ENCODE measurements at places on chromosomes 3 and 15. TPM values are rescaled to one million over a fixed set of nuclear protein-coding genes. Genes with fewer than 3 reads are reported as not detected.
A peak's percentile ranks its signal among the peaks of the same experiment; 100 is the strongest.

- no peaks in the 10 kb centered on the region for H3K4me1 ChIP-seq
- no peak overlapping the region for H3K27ac ChIP-seq
- DNase-seq, result no peak
Observed at GRCh38 chr3:146523531-146523930, 20.9 kb downstream of the PLSCR1 start.

DNA sequence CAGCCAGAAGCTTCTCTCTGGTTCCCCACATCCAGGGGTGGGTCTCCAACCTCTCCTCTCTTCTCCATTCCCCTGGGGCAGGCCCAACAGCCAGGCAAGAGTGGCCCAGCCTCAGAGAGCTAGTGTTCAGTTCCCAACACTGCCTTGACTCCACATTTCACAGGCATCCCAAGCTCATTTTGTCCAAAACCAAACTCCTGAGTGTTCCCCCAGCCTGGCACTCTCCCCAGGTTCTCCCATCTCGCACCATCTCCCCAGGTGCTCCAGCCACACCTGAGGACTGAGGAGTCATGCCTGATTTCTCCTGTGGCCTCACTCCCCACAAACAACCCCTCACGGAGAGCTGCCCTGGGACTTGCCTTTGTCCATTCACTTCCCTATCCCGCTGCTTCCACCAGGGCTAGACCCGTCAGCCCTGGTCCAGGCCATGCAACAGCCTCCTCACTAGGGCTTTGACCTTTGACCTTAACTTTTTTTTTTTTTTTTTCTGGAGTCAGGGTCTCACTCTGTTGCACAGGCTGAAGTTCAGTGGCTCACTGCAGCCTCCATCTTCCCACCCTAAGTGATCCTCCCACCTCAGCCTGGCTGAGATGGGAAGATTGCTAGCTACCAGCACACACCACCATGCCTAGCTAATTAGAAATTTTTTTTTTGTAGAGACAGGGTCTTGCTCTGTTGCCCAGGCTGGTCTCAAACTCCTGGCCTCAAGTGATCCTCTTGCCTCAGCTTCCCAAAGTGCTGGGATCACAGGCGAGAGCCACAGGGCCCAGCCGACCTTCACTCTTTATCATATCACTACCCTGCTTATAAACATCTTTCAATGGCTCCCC lies 3.9 kb upstream of the CSK start:
- no peak for DNase-seq
- H3K27me3 ChIP-seq, result no peaks in the 10 kb centered on the region
- H3K4me1 ChIP-seq, result peaks cover 17% of the 10 kb centered on the region
- H3K36me3 ChIP-seq, result no peaks in the 10 kb centered on the region
- H3K27ac ChIP-seq, result no peak overlapping the region

- no peak overlapping the region for H3K27ac ChIP-seq
- no peaks in the 10 kb centered on the region for H3K27me3 ChIP-seq
- H3K4me1 ChIP-seq, result no peaks in the 10 kb centered on the region
- DNase-seq, result no peak
- H3K36me3 ChIP-seq, result no peaks in the 10 kb centered on the region
Observed at GRCh38 chr3:118597184-118597583, 437.5 kb downstream of the IGSF11 start.

GRCh38 chr15:61644550-61644949 lies 415.4 kb upstream of the RORA start:
- no peak overlapping the region for H3K27ac ChIP-seq
- no peak overlapping the region for H3K4me3 ChIP-seq
- no peaks in the 10 kb centered on the region for H3K4me1 ChIP-seq
- no peak for DNase-seq
- no peaks in the 10 kb centered on the region for H3K27me3 ChIP-seq
- no peaks in the 10 kb centered on the region for H3K36me3 ChIP-seq

GRCh38 chr3:13111173-13111872 lies 38.1 kb upstream of the IQSEC1 start:
- no peaks in the 10 kb centered on the region for H3K4me1 ChIP-seq
- H3K27me3 ChIP-seq, result no peaks in the 10 kb centered on the region
- no peak overlapping the region for H3K27ac ChIP-seq
- H3K4me3 ChIP-seq, result no peak overlapping the region
- H3K36me3 ChIP-seq, result no peaks in the 10 kb centered on the region

DNA sequence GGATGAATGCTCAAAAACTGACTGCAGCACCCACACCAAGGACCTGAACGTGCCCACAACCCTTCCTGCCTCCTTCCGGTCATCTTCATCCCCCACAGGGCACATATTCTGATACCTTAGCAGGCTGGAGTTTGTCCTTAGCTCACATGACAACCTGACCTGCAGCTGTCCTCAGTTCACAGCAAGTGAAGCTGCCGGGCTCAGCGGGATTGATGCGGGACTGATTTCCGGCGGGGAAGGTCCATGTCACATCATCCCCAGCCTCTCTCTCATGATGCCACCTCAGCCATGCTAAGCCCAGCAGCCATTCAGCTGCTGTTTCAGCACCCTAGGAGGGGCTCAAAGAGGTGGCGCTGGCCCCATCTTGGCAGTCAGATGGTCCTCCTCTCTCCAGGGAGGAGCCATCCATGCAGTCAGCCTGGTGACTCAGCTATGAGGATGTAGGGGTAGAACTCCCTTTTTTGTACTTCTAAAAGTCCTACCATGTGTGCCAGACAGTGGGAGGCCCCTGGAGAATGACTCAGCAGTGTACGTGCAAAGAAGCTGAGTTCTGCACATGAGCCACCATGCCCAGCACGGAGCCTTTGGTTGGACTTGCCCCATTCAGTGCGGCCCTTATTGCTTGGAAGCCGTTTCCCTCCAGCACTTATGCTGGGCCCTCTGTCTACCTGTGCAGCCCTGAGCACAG lies 9.5 kb downstream of the CA12 start:
- peaks cover 46% of the 10 kb centered on the region for H3K4me1 ChIP-seq
- H3K27me3 ChIP-seq, result no peaks in the 10 kb centered on the region
- DNase-seq, result peak; percentile 84
- H3K27ac ChIP-seq, result peak overlapping the region; percentile 46
- no peaks in the 10 kb centered on the region for H3K36me3 ChIP-seq

DNA sequence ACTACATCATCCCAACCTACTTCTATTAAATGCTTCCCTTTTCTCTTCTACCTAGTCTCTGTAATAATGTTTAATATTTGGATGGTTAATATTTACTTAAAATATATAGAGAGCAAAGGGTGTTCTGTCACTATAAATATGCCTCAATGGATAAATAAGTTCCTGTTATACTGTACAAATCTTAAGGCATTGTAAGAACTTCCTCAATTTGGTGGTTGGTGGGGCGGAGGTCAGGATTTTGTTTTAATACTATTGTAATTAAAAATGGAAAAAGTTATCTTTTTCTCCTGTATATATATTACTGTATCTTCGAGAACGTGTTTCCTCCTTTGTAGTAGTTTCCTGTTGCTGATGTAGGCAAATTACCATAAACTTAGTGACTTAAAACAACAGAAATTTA lies 41.5 kb downstream of the SPRED1 start:
- peaks cover 11% of the 10 kb centered on the region for H3K4me1 ChIP-seq
- H3K36me3 ChIP-seq, result peaks cover 31% of the 10 kb centered on the region
- H3K27me3 ChIP-seq, result no peaks in the 10 kb centered on the region

- no peaks in the 10 kb centered on the region for H3K27me3 ChIP-seq
- no peaks in the 10 kb centered on the region for H3K36me3 ChIP-seq
- no peak for DNase-seq
- H3K4me1 ChIP-seq, result no peaks in the 10 kb centered on the region
Observed at GRCh38 chr3:115862849-115863248, 239.5 kb downstream of the GAP43 start.

- no peak for DNase-seq
- H3K36me3 ChIP-seq, result no peaks in the 10 kb centered on the region
- no peak overlapping the region for H3K4me3 ChIP-seq
- peaks cover 6% of the 10 kb centered on the region for H3K27me3 ChIP-seq
Observed at GRCh38 chr3:13866041-13866965, 13.6 kb downstream of the WNT7A start.

DNA sequence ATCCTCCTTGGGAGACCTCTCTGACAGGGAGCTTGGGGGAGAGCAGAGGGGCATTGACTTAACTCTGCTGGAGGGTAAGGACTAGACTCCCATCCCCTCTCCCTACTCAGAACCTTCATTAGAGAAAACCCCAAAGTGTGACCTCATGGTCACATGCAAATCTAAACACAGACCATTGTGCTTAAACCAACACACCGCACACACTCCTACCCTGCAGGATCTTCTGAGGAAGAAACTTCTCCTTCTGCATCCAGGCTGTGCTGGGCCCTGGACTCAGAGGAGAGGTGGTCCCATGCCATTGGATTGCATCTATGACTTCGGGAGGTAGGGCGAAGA lies 805 bp upstream of the PARP16 start:
- peaks cover 18% of the 10 kb centered on the region for H3K4me1 ChIP-seq
- no peak overlapping the region for H3K4me3 ChIP-seq
- H3K27ac ChIP-seq, result no peak overlapping the region
- no peaks in the 10 kb centered on the region for H3K27me3 ChIP-seq

DNA sequence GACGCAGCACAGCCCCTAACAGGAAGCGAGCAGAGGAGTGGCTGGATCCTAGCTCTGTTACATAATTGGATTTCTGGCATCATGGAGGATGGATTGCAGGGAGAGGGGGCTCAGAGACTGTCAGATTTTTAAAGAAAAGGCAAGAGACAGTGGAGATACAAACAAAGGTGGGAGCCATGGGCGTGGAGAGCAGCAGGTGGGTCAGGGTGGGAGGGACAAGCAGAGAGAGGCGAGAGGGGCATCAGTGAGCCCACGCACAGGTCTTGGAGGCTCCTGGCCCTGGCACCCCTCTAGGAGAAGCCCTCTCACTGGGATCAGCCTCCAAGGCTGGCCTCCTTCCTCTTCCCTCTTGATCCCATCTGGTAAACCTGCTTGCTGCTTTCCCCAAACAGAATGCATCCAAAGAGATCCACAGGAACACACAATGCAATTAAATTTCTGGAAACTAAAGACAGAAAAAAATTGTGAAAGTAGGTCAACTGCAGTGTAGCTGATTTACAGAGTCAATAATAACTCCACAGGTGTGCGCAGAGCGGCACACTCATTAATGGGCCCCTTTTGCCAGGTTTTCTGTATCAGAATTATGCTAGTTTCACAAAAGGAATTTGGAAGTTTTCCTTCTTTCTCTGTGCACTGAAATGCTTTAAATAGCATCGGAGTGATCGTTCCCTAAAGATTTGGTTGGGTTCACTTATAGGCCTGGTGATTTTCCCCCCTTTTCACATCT lies 66.1 kb downstream of the LSM3 start:
- no peak for DNase-seq
- H3K27me3 ChIP-seq, result no peaks in the 10 kb centered on the region

- DNase-seq, result no peak
- H3K27ac ChIP-seq, result no peak overlapping the region
Observed at GRCh38 chr3:78589778-78590177, 1178.0 kb downstream of the ROBO1 start.

DNA sequence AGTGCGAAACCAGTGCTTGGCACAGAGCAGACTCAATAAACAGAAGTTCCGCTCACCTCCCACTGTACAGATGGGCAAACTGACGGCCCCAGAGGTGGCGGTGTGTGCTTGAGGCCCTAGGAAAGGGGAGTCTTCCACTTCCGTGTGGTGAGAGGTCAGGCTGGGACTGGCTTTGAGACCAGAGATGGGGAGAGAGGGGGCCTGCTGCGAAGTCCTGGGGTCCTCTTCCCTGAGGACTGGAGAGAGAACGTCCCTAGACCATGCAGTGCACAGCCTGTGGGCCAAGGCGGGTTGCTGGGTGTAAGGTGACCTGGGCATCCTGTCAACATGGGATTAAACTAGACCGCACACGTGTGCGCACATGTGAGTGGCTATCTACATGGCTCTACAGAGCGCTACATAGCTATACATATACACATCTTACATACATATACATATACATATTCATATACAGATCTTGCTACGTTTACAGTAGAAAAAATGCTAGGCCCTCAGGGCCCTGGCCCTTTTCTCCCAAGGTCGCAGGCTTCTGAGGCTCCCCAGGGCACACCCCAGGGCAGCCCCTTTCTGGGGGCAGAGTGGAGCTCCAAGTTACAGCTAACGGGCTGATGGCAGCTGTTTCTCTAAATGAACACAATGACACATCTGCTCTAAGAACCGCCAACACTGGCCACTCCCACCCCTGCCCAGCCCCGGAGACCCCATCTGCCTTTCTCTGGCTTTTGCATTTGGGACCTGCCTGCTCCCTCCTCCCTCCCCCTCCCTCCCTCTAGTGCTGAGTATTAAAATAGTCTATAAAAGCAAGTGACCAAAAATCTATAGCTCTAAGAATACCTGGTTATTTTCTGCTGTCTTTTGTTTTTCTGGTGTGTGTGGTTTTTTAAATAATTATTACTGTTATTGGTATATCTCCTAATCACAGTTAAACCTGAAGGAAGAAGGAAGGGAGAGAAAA lies 47.0 kb downstream of the HCN4 start:
- no peak overlapping the region for H3K4me3 ChIP-seq
- H3K27ac ChIP-seq, result no peak overlapping the region
- H3K4me1 ChIP-seq, result no peaks in the 10 kb centered on the region

DNA sequence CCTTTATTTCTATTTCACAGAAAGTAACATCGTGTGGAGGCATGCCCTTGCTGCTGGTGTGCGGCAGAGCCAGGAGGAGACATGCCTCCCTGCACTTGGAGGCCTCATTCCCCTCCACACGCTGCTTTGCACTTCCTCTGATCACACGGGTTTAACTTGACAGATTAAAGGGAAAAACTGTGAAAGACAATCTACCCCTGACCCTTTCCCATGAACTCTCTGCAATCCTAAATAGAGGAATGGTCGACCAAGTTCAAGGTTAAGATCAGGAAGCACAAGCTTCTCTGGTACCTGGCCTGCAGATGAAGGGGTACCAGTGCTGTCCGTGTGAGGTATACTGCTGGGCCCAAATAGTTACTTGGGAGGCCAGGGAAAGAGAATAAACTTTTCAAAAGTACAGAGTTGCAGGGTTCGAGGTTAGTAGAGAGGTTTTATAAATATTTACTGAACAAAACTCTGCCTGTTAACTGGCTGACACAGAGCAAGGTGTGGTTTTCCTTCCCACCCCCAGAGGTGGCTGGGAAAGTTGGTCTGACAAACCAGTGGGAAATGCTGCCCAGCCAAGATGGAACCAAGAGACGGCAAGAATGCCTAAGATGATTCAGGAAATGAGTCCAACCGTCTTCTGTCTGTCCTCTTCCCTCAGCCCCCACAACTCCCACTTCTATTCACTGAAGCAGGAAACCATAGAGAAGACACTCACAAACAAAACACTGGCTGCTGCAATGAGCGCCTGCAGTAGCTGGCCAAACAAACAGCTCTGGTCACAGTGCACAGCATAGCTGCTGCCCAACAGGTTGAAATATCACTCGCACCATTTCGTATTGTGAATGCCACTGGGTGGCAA lies 79.6 kb downstream of the IGF2BP2 start:
- no peak overlapping the region for H3K4me3 ChIP-seq
- DNase-seq, result peak; percentile 91
- H3K36me3 ChIP-seq, result no peaks in the 10 kb centered on the region
- H3K27ac ChIP-seq, result peak overlapping the region; percentile 89
- H3K4me1 ChIP-seq, result peaks cover 30% of the 10 kb centered on the region
- H3K27me3 ChIP-seq, result no peaks in the 10 kb centered on the region

DNA sequence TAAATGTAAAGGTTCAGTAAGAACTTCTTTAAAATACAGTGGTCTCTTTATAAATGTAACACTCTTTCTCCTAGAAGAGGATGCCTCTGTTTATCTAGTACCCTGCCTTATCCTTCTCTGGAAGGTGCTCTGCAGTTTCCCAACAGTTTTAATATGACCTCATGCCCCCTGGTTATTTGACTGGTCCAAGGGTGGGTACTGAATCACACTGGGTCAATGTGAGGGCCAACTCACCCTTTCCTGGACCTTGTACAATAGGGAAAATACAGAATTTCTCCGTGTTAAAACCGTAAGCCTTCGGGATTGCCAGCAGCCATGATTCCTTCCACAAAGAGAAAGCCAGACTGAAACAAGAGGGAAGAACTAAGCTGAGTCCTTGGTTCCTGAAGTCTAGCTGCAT lies 9.2 kb downstream of the DCBLD2 start:
- no peaks in the 10 kb centered on the region for H3K27me3 ChIP-seq
- no peak overlapping the region for H3K4me3 ChIP-seq
- peaks cover 55% of the 10 kb centered on the region for H3K4me1 ChIP-seq
- H3K27ac ChIP-seq, result no peak overlapping the region

The IL17RD gene
- not detected for total RNA-seq

The BTBD1 gene
- total RNA-seq, result 100 TPM

The RAD51 gene
- total RNA-seq, result 32.3 TPM

Data from SJSA1 (cell line).